ENCODE measurements at places on chromosomes 2 and 18. TPM values are rescaled to one million over a fixed set of nuclear protein-coding genes. Genes with fewer than 3 reads are reported as not detected.

Gene UGT1A10
- 6.9 TPM for total RNA-seq

Gene ASPRV1
- 0.16 TPM for total RNA-seq

- no peak for ATAC-seq
Measured at GRCh38 chr18:79955302-79956075, 4.0 kb upstream of the SLC66A2 start.

Gene PLGLB1
- total RNA-seq, result 0.64 TPM

Gene CRYGD
- total RNA-seq, result not detected

DNA sequence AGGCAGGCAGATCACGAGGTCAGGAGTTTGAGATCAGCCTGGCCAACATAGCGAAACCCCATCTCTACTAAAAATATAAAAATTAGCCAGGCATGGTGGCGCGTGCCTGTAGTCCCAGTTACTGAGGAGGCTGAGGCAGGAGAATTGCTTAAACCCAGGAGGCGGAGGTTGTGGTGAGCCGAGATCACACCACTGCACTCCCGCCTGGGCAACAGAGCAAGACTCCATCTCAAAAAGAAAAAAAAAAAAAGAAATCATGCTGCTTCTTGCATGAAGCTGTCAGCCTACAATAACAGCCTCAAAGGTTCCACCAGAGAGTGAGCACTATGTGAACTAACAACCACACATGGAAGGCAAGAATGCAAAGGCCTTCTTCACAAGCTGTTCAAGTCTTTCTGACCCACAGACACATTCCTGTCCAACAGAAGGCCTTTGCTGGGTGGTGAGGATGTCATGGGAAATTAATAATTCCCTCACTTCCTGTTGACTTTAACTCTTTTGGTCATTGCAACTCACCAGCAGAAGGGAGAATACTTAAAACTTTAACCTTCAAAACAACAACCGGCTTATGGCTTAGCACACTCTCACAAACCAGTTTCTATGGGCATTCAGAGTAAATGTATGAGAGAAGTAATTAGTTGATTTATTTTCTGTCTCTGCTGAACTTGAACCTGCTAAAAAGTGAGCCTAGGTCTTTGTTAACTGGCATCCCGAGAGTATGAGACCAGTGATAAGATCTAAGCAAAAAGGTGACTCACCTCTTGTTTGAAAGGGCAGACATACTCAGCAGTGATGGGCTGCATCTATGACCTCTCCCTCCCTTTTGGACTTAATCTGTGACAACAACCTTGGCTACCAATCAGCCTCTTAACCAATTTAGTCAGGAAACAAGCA lies 11.8 kb downstream of the PLEKHM3 start:
- ATAC-seq, result no peak

GRCh38 chr2:110688594-110689091 lies 10.8 kb upstream of the BUB1 start:
- ATAC-seq, result no peak

Gene TM4SF20
- not detected for total RNA-seq

- ATAC-seq, result no peak
Measured at GRCh38 chr2:105102001-105102400, 64.1 kb downstream of the MRPS9 start.

Gene VSNL1
- total RNA-seq, result 65.6 TPM

DNA sequence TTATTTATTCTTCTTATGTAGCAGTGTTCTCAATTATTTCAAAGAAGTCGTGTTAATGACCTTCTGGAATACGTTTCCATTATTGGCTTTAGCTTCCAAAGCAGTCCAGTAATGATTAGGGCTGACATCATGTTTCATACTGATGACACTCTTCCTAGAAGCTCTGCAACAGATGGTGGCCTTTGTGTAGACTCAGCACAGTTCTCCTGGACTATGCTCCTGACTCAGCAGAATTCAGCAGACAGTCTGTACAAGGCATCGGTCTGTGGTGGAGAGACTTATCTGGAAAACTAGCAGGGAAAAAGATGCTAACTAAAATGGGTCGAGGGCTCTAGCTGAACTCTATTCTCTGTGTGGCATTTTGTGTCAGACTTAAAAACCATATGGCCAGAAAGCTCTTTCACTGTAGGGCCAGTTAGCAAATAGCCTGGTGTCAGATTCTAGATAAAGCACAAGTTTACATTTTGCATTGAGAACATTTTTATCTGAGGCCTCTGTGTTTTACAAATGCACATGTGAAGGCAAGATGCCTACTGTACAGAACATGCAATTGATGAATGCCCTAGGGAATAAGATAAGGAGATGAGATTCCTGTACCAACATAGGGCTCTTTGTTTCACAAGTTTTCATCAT lies 35.1 kb downstream of the GULP1 start:
- ATAC-seq, result no peak

GRCh38 chr18:79570266-79571201 lies 109.1 kb upstream of the CTDP1 start:
- ATAC-seq, result no peak

Gene FAP
- total RNA-seq, result 1.3 TPM

Gene VWC2L
- total RNA-seq, result not detected

DNA sequence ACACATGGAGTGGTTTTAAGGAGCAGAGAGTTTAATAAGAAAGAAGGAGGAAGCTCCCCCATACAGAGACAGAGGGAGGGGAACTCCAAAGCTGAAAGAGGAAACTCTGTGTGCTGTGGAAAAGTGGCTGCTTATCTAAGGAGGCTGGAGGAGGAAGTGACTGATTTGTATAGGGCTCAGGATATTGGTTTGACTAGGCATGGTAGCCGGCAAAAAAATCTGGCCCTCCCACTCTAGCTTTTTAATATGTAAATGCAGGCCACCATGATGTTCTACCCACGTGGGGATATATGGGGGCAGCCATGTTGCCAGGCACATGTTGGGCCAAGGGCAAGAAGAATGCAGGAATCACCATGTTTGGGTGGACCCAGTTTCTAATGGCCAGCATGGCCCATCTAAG lies 64.3 kb downstream of the HNMT start:
- ATAC-seq, result no peak
